ENCODE measurements at places on chromosomes 6 and 20.

GRCh38 chr20:40711079-40711478 is 22.0 kb upstream of the MAFB start:
- no peak for DNase-seq

DNA sequence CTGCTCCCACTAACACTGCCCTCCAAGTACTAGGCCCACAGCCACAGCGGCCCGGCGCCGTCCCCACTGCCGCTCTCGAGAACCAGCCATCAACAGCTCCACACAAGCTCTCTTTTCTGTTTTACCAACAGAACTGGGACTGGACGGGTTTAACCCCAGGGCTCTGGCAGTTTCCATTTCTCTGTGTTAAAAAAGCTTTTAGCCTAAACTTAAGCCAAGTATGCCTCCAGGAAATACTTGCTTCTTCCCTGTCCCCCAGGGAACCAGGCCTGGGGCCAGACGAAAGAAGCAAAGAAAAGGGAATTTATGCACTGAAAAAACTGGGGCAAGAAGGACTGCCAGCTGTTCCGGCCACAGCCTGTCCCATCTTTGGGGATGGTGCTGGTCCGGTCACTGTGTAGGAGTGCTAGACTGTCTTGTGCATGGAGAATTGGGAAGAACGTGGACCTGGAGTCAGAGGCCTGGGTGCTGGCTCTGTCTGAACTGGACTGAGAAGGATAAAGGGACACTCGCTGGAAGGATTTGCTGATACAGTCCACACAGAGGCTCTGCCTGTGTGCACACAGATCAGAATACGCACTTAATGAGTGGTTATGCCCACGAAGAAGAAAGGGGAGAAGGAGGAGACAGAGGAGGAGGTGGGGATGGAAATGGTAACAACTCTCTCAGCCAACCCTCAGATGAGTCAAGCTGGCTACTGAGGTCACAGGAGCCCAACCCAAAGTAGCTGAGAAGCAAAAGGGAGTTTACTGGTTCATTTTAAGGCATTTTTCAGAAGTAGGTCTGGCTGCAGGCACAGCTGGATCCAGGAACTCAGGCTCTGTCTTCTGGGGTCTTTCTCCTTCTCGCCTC is 254.4 kb upstream of the PMEPA1 start:
- DNase-seq, result peak; percentile 16

- DNase-seq, result peak; percentile 54
Observed at GRCh38 chr6:132669690-132670291, 10.8 kb upstream of the TAAR1 start.

GRCh38 chr6:34718976-34719375 is 22.4 kb upstream of the ILRUN start:
- DNase-seq, result no peak

DNA sequence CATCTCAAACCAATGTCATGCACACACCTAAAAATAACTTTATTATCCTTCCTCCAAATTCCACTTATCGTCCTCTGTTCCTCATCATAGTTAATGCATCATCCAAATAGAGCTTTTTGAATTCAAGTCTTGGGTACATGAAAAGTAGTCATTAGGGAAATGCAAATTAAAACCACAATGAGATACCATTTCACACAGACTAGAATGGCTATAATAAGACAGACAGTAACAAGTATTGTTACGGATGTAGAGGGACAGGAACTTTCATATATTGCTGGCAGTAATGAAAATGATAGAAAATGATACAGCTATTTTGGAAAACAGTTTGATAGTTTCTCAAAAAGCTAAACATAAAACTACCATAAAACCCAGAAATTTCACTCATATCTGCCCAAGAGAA is 59.1 kb downstream of the FHL5 start:
- no peak for DNase-seq

GRCh38 chr6:33985313-33985751 is 160.6 kb downstream of the GRM4 start:
- DNase-seq, result no peak

DNA sequence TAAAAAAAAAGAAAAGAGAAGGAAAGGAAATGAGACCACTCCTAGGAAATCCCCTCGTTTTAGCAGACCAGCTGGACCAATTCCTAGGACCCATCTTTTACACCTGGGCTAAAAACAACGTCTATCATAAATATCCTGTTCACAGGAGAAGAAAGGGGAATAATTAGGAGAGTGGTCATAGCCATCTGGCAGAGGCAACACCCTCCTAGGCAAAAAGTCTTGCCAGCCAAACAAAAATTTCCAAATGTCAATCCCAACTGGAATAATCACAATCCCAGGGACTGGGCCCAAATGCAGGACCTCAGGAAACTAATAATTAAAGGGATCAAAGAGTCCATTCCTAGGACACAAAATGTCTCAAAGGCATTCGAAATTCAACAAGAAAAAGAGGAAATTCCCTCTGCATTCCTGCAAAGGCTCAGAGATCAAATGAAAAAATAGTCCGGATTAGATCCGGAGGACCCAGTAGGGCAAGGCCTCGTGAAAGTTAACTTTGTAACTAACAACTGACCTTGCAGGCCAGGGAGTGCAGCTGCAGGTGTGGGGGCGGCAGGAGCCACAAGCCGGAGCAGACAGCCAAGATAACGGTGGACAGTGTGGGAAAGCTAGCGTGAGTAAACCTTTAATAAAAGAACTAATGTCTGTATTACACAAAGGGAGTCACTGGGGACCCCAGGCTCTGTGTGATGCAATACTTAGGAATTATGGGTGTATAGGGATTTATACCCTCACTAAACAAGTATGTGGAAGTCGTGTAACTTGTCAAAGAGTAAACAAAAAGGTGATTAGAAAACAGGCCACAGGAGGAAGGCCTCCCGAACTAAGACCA is 11.7 kb downstream of the LCA5 start:
- DNase-seq, result peak; percentile 46

DNA sequence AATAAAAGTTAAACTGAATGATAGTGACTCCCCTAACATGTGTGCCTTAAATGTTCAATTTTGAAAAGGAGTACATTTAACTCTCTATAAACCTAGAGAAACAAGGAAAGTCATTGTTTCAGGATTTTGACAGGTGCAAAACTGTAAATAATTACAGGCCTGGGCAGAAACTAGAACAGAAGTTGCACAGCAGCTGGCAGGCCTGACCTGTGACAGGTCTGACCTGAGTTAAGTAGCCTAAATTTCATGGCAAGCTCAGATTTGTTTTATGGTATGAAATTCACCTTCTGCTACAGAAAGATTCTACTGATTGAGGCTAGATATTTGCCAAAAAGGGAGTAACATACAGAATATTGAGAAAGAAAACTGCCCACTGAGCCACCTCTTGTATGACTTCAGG is 166.1 kb downstream of the CDKAL1 start:
- DNase-seq, result no peak

DNA sequence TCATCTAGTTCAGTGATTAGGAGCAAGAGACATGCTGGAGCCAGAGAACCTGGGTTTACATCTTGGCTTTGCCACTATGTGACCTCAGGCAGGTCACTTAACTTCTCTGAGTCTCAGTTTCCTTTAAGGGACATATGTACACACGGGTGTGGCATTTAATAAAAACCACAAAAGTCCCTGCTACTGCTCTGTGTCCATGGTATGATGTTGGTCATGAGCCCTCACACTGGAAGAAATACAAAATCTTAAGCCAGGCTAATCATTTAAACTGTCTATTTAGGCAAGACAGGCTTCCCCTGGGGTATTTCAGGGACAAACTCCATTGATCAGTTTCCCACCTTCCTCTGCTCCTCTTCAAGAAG is 12.9 kb upstream of the PTGIS start:
- no peak for DNase-seq

- no peak for DNase-seq
Observed at GRCh38 chr6:33156561-33156960, 35.7 kb downstream of the COL11A2 start.

- DNase-seq, result no peak
Observed at GRCh38 chr6:374956-375355, 16.6 kb upstream of the IRF4 start.

GRCh38 chr6:25280344-25281074 is 1.3 kb downstream of the CARMIL1 start:
- no peak for DNase-seq

DNA sequence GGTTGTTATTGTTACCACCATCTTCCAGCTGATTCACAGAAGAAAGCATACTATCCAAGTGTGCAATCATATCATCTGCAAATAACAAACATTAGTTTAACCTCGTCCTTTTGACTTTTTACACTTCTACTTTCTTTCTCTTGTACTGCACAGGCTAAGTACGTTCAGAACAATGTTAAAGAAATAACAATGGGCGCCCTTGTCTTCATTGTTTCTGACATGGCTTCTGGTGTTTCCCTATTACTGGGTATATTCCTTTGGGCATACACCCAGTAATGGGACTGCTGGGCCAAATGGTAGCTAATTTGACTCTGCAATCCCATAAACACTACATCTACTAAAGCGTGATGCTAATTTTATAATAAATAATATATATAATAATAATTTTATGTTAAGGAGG is 146.7 kb downstream of the GJA10 start:
- DNase-seq, result no peak

DNA sequence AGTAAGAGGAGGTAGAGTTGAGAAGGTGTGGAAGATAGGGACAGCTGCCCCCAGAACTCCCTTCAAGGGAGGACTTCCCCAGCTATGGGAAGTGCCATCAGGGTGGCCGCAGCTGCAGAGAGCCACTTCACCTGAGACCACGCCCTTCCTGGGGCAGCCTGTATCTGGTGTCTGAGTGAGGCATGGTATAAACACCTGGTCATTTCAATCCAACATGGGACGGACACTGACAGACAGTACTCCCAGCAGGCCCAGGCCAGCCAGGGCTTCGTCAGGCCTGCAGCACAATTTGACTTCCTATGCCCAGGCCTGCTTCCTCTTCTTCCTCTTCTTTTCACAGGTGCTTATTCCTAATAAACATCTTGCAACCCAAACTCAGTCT is 4.5 kb downstream of the SOX12 start:
- no peak for DNase-seq

DNA sequence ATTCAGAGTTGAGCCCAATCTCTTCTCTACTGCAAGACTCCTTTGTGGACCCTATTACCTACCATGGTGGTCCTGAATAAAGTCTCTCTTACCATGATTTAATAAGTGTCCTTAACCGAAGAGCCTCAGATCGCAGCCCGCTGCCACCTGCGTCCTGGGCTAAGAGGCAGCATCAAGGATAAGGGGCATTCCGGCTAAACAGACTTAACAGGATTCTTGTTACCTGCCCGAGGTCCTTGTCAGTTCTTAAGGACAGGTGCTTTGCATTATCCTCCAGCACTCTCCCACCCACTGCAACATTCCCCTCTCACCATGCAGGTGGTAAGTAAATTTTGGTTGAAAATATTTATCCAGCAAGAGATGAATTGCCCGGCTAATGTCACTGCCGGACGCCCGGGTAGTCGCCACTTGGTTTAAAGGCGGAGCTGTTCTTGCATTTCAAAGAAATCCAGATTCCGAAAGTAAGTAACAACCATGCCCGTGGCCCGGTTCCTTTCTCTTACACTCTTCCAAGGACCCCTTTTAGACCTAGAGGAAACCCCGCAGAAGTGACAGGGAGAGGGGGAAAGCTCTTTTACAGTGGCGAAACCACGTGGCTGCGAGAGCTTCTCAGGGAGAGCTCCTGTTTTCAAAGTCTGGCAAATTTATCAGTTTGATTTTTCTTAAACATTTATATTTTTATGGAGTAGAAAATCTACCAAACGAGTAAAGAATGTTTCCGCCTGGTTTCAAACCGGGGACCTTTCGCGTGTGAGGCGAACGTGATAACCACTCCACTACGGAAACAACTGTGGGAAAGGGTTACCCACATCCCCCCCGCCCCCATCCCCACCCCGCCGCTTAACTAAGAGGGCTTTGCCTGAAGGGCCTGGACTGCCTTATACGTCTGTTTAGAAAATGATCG is 41.9 kb upstream of the PRSS16 start:
- DNase-seq, result no peak

DNA sequence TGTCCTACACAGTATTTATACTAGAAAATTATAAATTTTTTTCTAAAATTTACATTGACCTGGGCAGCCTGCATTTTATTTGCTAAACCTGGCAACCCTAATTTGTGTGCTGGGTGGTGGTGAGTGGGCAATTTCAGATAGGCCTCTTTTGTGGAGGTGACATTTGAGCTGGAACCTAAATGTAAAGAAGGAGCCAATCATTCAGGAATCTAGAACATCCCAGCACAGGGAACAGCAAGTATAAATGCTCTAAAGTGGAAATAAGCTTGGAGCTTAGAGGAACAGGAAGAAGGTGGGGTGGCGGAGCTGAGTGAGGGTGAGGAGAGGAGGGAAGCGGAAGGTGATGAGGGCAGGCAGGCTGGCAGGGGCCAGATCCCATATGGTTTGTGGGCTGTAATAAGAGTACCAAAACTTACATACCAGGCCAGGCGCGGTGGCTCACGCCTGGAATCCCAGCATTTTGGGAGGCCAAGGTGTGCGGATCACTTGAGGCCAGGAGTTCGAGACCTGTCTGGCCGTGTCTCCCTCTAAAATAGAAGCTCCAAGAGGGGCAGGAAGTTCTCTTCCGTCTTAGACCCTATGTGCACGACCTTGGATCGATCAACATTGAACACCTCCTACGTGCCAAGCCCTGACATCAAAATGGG is 549 bp upstream of the CSE1L start:
- no peak for DNase-seq

DNA sequence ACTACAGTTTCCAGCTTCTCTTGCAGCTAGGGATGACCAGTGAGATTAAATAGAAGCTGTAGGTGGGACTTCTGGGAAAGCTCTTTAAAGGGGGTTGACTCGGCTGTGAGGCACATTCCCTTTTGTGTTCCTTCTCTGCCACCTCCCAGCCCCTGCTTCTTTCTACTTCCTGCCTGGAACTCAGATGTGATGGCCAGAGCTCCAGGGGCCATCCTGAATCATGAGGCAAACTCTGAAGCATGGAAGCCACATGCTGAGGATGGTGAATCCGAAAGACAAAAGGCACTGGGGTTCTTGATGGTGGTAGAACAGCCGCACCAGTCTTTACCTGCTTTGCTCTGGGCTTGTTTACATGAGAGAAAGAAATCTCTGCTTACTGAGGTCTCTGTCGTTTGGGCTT is 9.1 kb downstream of the CEBPB start:
- no peak for DNase-seq

GRCh38 chr6:68240726-68241125 is 394.4 kb upstream of the ADGRB3 start:
- DNase-seq, result no peak

- no peak for DNase-seq
Observed at GRCh38 chr6:34249469-34250261, 859 bp upstream of the SMIM29 start.

GRCh38 chr20:37902504-37903313 is at the start of gene VSTM2L:
VSTM2L (plus strand) TSS chr20:37903127; CDS start chr20:37903351, 224 bp downstream.
- peak; percentile 73 for DNase-seq

DNA sequence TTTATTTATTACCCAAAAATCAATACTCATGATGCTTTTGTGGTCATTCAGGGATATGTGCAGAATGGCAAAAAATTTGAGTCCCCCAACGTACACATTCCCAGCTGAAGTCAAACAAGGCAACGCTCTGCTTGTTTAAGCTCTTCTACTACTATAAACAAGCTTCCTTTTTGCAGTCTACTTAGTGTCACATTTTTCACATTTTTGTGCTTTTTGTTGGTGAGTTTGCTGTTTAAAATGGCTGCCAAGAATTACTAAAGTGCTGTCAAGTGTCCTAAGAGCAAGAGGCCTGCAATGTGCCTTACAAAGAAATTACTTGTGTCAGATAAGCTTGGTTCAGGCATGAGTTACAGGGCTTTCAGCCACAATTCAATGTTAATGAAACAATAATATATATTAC is 2.1 kb downstream of the WFDC8 start:
- peak; percentile 1 for DNase-seq

Measured in astrocyte of the spinal cord (primary cell).